ENCODE measurements at places on chromosomes 5 and 9.

GRCh38 chr9:107142896-107143603 lies 140.0 kb upstream of the RAD23B start:
- no peak for DNase-seq

GRCh38 chr9:20495098-20495497 lies 127.2 kb downstream of the MLLT3 start:
- no peak for DNase-seq

DNA sequence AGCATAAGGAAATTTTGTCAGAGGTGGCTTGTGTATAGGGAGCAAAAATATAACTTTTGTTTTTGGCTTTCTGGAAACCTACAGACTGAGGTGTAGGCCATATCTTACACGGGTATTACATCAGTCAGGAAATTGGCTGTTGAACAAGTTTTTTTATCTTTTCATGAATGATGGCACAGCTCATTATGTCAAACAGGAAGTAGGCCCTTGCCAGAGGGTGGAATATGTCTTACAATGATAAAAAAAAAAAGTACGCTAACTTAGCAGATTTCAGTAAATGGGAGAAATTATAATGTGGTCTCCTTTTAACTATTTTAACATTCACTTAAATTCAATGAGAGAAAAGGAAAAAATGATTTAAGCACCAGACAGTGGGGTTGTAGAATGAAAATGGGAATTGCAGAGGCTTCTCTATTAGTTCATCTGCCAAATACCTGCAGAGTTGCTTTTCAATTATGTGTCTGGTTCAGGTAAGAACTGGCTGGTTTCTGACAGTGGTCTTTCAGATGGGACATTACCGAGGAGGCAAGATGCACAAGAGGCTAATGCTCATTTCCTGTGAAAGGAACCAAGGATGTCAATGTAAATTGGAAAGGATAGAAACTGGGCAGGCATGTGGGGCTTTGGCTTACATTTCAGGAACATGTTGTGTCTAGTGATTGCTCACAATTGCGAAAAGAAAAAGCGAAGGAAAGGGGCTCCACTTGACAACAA lies 169.9 kb downstream of the NNT start:
- DNase-seq: no peak

- no peak for DNase-seq
Measured at GRCh38 chr9:91246846-91247245, 114.9 kb downstream of the AUH start.

- no peak for DNase-seq
Measured at GRCh38 chr9:135147474-135147805, 60.0 kb downstream of the OLFM1 start.

Data from stimulated activated CD8-positive, alpha-beta memory T cell treated with anti-CD3 and anti-CD28 coated beads, Interleukin-7, amount 100 ng/mL, for 48 hours (primary cell).